GM13977 (cell line): ENCODE measurements at places on chromosomes 12 and 14.

GRCh38 chr12:28378736-28379135 is 188.5 kb downstream of the CCDC91 start:
- DNase-seq, result no peak

- DNase-seq, result no peak
Observed at GRCh38 chr14:92603309-92604242, 90.0 kb downstream of the RIN3 start.

DNA sequence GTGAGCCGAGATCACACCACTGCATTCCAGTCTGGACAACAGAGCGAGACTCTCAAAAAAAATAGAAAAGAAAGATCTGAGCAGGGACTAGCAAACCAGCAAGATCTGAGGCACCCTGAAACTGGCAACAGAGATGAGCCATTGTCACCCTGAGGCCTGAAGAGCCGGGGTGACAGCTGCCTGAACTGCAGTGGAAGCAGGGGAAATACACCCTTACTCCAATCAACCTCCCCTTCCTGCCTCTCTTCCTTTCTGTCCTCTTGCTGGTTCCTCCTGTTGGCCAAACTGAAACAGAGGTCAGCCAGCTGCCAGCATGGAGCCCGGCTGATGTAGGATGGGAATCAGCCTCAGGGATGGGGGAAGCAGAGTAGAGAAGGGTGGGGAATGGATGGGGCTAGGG is 192.0 kb downstream of the CHST11 start:
- no peak for DNase-seq

DNA sequence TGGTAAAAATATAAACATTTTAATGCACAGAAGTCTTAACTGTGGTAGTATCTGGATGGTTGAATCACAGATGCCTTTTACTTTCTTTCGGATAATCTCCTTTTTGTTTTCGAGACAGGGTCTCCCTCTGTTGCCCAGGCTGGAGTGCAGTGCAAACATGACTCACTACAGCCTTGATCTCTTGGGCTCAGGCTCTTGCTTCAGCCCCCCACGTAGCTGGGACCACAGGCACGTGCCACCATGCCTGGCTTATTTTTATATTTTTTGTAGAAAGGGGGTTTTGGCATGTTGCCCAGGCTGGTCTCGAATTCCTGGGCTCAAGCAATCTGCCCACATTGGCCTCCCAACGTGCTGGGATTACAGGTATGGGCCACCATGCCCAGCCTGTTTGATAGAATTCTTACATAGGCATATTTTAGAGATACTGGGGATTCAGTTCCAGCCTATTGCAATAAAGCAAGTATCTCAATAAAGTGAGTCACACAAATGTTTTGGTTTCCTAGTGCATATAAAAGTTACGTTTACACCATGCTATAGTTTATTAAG is 99.2 kb downstream of the SNAPC1 start:
- DNase-seq, result no peak

- no peak for DNase-seq
Observed at GRCh38 chr12:52555577-52555976, 2.6 kb upstream of the KRT71 start.

- DNase-seq, result no peak
Observed at GRCh38 chr12:83613586-83614110, 926.9 kb downstream of the TMTC2 start.

DNA sequence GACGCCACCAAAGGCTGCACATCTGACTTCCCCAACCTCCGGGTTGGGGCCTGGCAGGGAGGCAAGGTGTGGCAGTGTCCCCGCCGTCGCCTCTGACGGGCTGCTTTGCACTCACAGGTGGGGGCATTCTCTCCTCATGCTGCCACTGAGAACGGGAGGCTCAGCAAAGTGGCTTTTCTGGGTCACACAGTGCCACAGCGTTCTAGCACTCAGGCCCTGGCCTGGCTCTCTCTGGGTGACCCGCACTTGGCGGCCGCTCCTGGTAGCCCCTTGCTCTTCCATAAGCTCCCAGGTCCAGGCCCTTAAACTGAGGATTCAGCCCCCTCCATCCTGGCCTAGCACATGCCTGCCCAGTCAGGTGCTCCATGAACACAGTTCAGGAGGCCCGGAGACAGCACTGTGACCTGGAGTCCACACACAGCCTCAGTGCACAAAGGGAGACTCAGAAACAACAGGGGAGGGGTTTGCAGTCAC is 25.2 kb downstream of the SERPINA1 start:
- DNase-seq, result no peak

- no peak for DNase-seq
Observed at GRCh38 chr12:14910090-14910915, 24.6 kb upstream of the MGP start.

DNA sequence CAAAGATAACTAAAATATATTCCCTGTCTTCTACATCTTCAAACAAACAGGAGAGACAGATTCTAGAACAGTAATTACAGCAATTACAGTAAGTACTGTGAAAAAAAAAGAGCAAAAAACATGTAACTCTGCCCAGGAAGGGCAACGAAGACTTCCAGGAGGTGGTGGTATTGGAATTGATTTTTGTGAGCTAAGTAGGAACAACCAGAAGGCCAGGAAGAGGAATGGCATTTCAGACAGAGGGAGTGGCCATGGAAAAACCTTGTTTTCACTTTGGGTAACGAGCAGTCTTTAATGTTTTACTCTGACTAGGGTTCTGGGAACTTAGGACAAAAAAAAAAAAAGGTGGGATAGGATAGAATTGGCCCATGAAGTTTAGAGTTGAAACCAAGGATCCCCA is 196.3 kb upstream of the PLEKHG7 start:
- DNase-seq, result no peak
